ENCODE measurements at places on chromosomes 16 and 17. TPM values are rescaled to one million over a fixed set of nuclear protein-coding genes. Genes with fewer than 3 reads are reported as not detected.

TUBB3 gene
- 2.0 TPM for total RNA-seq

NUPR1 gene
- total RNA-seq: 99.3 TPM

FOXJ1 gene
- total RNA-seq: 0.40 TPM

GRCh38 chr17:81400154-81400977, 5.1 kb downstream of the BAHCC1 start:
- DNase-seq: no peak

GRCh38 chr16:85172455-85173145, 60.3 kb upstream of the CIBAR2 start:
- no peak for DNase-seq

HCRT gene
- total RNA-seq: not detected

DNA sequence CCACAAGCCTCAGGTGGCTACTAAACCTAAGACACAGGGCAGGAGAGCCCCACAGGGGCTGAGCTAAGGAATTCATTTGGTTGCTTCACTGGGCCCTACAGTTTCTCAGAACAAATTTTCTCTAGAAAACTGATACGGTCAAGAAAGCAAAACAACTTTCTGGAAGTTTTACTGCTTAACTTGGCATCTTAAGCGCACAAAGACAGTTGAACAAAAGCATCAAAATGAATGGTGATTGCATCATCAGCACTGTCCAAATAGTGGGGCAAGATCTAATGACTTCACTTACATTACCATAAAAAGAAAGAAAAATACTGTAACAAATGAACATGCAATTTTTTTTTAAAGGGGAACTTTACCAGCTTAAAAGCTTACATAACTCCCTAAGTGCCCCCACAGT, 47.6 kb downstream of the XPO6 start:
- DNase-seq: no peak

DNA sequence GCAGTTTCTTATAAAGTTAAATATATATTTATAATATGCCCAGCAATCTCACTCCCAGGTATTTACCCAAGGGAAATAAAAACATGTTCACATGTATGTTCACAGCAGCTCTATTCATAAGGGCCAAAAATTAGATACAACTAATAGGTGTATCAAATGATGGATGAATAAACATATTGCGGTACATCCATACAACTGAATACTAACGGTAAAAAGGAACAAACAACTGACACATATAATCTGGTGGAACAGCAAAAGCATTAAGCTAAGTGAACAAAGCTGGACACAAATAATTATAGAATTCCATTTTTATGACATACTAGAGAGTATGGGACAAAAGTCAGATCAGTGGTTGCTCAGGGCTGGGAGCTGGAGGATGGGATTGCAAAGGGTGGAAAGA, 74.7 kb downstream of the CACNG1 start:
- no peak for DNase-seq

KRT9 gene
- not detected for total RNA-seq

CCL15 gene
- not detected for total RNA-seq

GRCh38 chr16:426115-426905, 861 bp downstream of the RAB11FIP3 start:
- DNase-seq: no peak

DNA sequence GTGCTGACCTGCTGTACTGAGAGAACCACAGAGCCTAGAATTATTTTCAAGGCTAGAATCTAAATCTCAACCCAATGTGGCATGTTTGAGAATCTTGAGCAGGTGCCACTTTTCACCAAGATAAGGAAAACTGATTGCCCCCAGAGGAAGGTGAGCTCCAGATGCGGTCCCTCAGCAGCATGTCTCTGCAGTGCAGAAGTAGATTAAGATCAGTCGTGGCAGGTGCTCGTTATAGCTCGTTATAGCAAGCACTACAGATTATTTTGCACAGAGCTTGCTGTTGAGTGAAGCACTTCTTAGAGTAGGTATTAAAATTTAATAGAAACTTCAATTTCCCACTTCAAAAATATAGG, 176.0 kb downstream of the AATF start:
- DNase-seq: no peak

- DNase-seq: no peak
Observed at GRCh38 chr16:72921620-72922019, 126.3 kb downstream of the ZFHX3 start.

- DNase-seq: no peak
Observed at GRCh38 chr16:56048425-56049105, 142.7 kb upstream of the GNAO1 start.

STAT3 gene
- 284 TPM for total RNA-seq

- no peak for DNase-seq
Observed at GRCh38 chr17:57046749-57047148, 38.3 kb upstream of the AKAP1 start.

DNA sequence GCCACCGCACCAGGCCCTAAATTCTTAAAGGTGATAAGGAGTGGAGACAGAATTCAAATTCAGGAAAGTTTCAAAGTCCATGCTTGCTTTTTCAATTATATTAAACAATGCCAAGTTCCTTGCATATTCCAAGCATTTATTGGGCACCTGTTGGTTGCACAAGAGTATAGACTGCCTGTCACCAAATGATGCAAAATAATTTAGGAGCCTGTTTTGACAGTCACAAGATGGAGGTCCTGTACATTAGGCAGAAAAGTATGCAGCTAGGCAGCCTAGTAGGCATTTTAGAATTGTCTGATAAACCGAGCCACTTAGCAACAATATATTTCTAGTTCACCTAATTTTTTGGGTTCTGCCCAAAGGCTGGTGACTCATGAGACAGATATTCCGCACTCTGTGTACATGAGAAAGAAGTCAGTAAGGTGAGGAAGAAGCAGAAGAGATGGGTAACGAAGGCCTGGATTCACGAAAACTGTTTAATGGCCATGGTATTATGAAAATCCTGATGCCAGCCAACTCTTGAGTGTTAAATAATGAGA, 7.3 kb downstream of the ACACA start:
- no peak for DNase-seq

- peak; percentile 80 for DNase-seq
Observed at GRCh38 chr17:75827308-75828075, 16.7 kb downstream of the UNC13D start.
